ENCODE measurements at places on chromosomes 4 and X. TPM values are rescaled to one million over a fixed set of nuclear protein-coding genes. Genes with fewer than 3 reads are reported as not detected.
A peak's percentile ranks its signal among the peaks of the same experiment; 100 is the strongest.

Gene IL15
- 6.1 TPM for total RNA-seq

Gene TIMM8A
- 12.0 TPM for total RNA-seq

Gene BCOR
- total RNA-seq = 65.3 TPM

Gene NFKB1
- total RNA-seq = 96.4 TPM

Gene PNMA6E
- total RNA-seq = not detected

DNA sequence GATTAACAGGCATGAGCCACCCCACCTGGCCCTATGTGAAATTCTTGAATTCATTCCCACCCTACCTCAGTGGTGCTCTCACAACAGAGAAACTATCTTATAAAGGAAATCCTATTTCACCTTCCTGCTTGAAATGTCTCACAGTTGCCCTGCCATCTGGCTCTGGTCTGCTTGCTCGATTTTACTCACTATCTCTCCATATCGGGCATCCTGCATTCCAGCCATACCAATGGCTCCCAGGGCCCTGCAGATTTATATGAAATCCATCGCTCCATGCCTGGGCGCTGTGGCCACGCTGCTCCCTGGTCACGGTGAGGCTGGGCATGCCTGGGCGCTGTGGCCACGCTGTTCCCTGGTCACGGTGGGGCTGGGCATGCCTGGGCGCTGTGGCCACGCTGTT, 15.8 kb downstream of the SORBS2 start:
- no peak overlapping the region for H3K27ac ChIP-seq
- H3K36me3 ChIP-seq = no peaks in the 10 kb centered on the region
- no peak for DNase-seq
- H3K4me1 ChIP-seq = no peaks in the 10 kb centered on the region
- no peaks in the 10 kb centered on the region for H3K27me3 ChIP-seq

DNA sequence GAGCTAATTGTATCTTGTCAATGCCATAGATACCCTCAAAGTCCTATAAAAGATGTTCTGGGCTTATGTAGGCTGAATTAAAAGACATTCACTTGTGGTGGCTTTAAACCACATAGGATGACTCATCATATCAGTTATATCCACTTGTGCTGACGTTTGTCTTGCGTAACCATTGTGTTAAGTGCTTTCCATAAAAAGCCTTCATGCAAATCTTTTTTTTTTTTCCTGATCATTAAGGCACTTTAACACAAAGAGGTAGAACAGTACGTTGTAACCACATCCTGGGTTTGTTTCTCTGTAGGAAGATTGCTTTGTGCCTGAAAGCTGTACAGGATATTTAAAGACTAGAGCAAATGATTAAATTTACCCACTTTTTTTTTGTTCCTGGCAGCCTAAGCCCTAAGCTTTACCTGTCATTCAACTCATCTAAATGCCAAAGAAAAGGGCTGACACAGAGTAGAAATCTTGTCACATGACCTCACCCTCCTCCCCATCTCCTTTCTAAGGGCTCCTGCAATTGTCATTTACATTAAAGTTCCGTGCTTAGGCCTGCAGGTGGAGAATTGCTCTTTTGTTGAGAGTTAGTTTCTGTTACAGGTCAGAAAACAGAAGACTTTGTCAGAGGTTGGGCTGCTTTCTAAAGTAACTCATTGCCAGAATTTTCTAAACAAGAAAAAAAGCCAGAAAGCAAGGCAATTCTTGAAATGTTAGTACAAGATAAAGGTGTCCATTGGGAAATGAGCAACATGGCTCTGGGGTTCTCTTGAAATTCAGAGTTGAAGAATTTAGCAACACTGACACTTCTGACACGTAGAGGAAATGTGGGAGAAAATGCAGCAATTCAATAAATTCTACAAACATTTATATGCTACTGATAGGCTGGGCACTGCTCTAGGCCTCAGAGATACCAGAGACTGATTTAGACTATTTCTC, 555.6 kb downstream of the PPARGC1A start:
- no peak for DNase-seq
- no peaks in the 10 kb centered on the region for H3K27me3 ChIP-seq
- H3K36me3 ChIP-seq = no peaks in the 10 kb centered on the region

GRCh38 chr4:168019019-168019651, 73.2 kb upstream of the ANXA10 start:
- H3K27me3 ChIP-seq = no peaks in the 10 kb centered on the region
- no peak overlapping the region for H3K27ac ChIP-seq
- no peaks in the 10 kb centered on the region for H3K4me1 ChIP-seq
- H3K36me3 ChIP-seq = no peaks in the 10 kb centered on the region
- DNase-seq = no peak

DNA sequence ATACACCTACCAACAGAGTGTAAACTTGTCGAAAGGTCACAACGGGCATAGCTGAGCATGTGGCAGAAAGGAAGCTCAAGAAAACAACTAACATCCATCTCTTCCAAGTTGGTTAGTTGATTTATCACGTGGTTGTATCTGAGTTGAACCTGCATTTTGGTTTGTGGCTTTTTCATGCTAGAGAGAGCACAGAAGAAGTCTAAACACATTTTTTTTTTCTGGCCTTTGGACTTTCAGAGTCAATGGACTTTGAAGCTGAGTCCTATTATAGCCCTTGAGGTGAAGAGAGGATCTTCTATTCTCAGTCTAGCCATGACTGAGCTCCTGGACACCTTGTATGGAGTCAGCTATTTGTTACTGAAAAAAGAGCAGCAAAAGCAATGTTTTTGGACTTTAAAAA, 150.6 kb upstream of the TRPC5 start:
- no peak for DNase-seq
- H3K4me3 ChIP-seq = no peak overlapping the region
- H3K27ac ChIP-seq = no peak overlapping the region
- H3K36me3 ChIP-seq = no peaks in the 10 kb centered on the region

DNA sequence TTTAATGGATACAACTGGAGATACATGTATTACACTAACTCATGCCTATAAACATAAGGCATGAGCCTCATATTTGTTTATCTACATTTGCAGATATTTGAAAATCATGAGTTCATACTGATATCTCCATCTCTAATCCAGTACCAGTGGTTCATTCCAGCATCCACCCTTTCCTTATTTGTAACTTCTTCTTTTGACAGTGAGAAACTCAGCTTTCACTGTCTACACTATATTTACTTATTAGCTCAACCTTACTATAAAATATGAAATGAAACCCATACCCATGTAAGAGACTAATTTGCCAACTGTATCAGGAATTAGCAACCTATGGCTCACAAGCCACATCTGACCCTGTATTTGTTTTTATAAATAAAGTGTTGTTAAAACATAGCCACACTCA, 161.9 kb upstream of the GPRIN3 start:
- peaks cover 13% of the 10 kb centered on the region for H3K4me1 ChIP-seq
- H3K27me3 ChIP-seq = no peaks in the 10 kb centered on the region
- no peaks in the 10 kb centered on the region for H3K36me3 ChIP-seq
- no peak for DNase-seq
- H3K27ac ChIP-seq = no peak overlapping the region

GRCh38 chr4:72768364-72768763, 199.3 kb upstream of the ADAMTS3 start:
- no peak overlapping the region for H3K27ac ChIP-seq
- no peaks in the 10 kb centered on the region for H3K27me3 ChIP-seq
- DNase-seq = no peak
- H3K36me3 ChIP-seq = no peaks in the 10 kb centered on the region
- no peaks in the 10 kb centered on the region for H3K4me1 ChIP-seq

GRCh38 chrX:24207826-24208225, 58.3 kb downstream of the ZFX start:
- H3K27me3 ChIP-seq = no peaks in the 10 kb centered on the region
- peaks cover 26% of the 10 kb centered on the region for H3K36me3 ChIP-seq
- H3K4me1 ChIP-seq = peaks cover 14% of the 10 kb centered on the region
- H3K27ac ChIP-seq = no peak overlapping the region

DNA sequence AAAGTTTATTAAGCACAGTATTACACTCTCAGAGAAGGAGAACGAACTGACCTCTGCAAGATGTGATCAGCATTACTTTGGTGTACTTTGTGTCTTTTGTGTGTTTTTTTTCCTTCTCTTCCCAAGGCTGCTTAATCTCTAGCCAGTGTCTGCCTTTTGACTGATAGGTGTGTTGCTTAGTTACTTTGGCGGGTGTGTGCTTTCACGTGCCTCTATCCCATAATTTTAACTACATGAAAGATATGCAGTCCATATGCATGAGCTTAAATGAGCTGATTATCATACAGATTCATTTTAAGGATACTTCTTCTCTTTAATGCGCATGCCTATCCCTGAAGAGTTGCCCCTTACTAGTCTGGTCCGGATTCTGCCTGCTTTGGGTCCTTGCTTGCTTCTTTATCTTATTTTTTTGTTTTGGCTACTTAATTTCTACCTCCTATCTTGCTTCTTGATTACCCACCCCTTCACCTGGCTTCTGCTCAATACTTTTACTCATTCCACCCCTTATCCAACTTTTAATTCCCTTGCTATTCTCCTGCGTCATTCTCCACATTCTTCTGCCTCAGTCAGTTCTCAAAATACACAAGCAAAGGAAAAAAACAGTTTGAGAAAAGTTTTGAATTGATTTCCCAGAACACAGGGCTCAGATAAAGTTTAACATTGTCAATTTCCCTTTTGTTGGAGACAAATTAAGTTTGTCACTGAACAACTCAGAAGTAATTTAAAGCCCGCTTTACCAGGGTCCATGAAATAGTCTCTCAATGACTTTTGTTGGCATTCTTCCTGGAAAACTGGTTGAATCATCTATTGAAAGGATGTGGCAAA, 182.0 kb downstream of the TENT5D start:
- no peaks in the 10 kb centered on the region for H3K27me3 ChIP-seq
- H3K4me1 ChIP-seq = no peaks in the 10 kb centered on the region
- no peak overlapping the region for H3K27ac ChIP-seq

DNA sequence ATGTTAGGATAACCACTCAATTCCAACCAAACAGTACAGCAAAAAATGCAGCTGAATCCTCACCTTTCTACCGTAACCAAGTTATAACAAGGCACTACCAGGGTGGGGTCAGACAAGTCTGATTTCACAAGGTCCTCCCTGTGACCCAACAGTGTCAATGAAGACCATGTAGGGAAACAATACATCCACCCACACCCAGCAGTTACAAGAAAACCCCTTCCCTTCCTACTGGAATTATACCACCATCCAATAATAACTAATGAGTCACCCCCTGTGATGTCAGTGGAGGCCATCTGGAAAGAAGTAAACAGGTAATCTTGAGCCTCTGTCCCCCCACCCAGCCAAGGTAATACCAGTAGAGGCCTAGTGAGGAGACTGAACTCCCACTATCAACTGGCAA, 117.6 kb downstream of the FGF16 start:
- H3K4me1 ChIP-seq = no peaks in the 10 kb centered on the region
- H3K36me3 ChIP-seq = no peaks in the 10 kb centered on the region
- no peak overlapping the region for H3K4me3 ChIP-seq
- DNase-seq = no peak
- H3K27ac ChIP-seq = no peak overlapping the region

DNA sequence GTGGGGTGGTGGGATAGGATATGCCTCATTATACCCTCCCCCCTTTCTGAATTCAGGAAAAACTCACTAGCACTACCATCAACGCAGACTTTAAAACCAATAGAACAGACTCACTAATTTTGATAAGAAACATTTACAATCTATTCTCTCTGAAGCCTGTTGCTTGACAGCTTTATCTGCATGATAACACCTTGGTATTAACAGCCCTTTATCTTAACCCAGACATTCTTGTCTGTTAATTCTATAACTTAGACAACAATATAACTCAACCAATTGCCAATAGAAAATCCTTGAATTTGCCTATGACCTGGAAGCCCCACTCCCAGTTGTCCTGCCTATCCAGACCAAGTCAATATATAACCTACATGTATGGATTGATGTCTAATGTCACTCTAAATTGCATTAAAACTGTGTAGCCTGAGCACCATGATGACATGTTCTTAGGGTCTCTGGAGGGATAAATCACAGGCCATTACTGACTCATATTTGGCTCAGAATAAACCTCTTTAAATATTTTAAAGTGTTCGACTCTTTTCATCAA, 1.5 kb upstream of the UGT2A3 start:
- no peak overlapping the region for H3K4me3 ChIP-seq
- no peak overlapping the region for H3K27ac ChIP-seq
- DNase-seq = no peak
- H3K27me3 ChIP-seq = no peaks in the 10 kb centered on the region
- no peaks in the 10 kb centered on the region for H3K36me3 ChIP-seq

DNA sequence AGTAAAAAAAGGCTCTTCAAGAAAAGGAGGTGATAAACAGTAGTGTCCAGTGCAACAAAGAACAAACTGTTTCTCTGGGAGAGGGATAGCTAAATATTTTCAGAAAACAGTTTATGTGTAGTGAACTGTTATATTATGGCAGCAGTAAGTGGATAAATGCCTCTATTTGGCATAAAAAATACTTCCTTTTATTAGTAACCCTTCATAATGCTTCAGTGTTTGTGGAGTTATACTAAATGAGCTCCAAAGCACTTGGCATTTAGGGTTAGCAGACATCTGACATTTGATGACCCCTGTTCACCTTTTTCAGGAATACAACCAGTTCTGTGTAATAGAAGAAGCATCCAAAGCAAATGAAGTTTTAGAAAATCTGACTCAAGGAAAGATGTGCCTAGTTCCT, 31.9 kb downstream of the TRAPPC11 start:
- DNase-seq = no peak
- H3K27ac ChIP-seq = no peak overlapping the region
- no peak overlapping the region for H3K4me3 ChIP-seq
- no peaks in the 10 kb centered on the region for H3K27me3 ChIP-seq
- peaks cover 78% of the 10 kb centered on the region for H3K36me3 ChIP-seq
- H3K4me1 ChIP-seq = no peaks in the 10 kb centered on the region

- DNase-seq = peak; percentile 50
- H3K27me3 ChIP-seq = no peaks in the 10 kb centered on the region
- no peak overlapping the region for H3K27ac ChIP-seq
- no peaks in the 10 kb centered on the region for H3K36me3 ChIP-seq
- no peaks in the 10 kb centered on the region for H3K4me1 ChIP-seq
- H3K4me3 ChIP-seq = no peak overlapping the region
Measured at GRCh38 chr4:20418861-20419451, 167.3 kb downstream of the SLIT2 start.

DNA sequence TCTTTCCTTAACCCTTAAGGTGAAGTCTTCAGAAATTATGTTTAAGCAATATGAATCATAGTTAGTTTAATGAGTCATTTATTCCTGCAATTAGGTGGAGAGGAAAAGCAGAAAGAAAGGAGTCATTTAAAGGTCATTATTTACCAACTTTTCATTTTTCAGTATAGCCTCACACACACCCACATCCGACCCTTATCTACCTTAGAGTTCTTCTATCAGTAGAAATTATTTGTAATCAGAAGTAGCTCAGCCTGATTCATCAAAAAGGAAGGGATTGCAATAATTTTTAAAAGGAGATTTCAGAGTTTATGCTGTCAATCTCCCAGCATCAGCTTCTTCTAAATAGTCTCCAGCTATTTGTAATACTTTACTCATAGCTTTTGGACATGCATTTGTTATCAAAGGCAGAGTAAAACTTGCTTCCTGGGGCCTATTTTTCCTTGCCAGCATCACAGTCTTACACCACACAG, 5.9 kb downstream of the ANXA10 start:
- no peak overlapping the region for H3K4me3 ChIP-seq
- H3K4me1 ChIP-seq = no peaks in the 10 kb centered on the region
- no peak overlapping the region for H3K27ac ChIP-seq
- DNase-seq = no peak
- H3K27me3 ChIP-seq = no peaks in the 10 kb centered on the region

- no peak overlapping the region for H3K27ac ChIP-seq
- H3K4me3 ChIP-seq = no peak overlapping the region
- DNase-seq = peak; percentile 57
- H3K36me3 ChIP-seq = no peaks in the 10 kb centered on the region
- H3K27me3 ChIP-seq = no peaks in the 10 kb centered on the region
- no peaks in the 10 kb centered on the region for H3K4me1 ChIP-seq
Measured at GRCh38 chr4:48315728-48316630, 25.4 kb upstream of the SLAIN2 start.

All from B cell (primary cell).